ENCODE measurements at places on chromosomes 7 and 10.

GRCh38 chr10:88190123-88190522 is 326.7 kb downstream of the PTEN start:
- no peak for DNase-seq

DNA sequence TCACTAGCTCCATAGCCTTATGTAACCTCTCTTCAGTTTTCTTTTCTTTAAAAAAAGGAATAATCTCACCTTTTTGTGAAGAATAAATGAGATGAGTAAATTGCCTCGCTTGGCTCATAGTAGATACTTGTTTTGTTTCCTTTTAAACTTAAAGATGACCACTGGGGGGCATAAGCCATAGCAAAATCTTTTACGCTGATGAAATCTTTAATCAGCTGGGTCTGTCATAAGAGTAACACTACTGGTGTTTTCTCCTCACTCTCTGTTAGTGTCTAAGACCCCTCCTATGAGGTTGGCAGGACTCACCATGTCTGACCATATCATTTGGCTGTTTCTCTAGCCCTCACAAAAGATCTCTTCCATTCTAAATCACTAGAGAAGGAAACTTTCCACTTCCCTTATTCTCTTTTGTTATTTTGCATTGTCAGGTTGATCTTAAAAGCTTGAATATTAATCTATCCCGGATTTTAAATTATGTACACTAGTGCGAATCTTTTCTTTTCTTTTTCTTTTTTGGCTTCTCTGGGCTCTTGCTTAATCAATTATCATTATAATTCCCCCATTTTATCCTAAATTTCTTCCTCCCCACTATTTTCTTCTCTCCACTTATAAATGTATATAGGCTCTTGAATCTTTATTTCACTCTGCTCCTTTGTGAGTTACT is 12.5 kb downstream of the STAG3 start:
- DNase-seq = peak; percentile 61

DNA sequence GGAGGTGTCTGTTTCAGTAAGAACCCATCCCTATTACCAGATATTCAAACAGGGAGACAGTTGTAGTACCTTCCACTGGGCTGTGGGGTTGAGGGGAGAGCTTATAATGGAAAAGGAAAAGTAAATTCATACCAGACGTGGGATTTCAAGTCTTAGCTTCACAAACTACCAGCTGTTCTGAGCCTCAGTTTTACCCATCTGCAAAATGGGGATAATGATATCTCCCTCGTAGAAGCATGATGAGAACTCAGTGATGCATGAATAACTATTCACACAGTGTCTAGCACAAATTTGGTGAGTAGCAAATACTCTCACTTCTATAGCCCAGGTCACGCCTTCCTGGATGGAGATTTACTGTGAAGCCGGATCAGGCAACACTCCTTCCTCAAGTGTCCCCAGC is 29.1 kb upstream of the IKZF1 start:
- DNase-seq = no peak

DNA sequence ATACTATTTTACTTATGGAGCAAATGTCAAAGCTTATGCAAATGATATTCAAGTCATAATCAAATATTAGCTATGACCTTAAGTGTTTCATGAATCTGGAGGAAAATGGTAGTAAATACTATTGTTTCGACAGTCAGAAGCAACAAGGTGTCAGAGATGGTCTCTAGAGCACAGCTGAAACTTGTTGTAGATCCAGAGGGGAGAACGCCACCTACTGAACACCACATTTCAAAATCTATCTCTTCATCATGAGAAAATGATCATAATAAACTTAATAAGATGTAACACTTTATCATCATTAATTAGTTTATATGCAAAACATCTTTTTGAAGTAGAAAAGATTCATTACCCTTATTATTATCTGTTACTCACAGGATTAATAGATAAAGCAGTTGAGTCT is 418.7 kb downstream of the GATA3 start:
- no peak for DNase-seq

- DNase-seq = no peak
Observed at GRCh38 chr10:130191380-130191779, 55.2 kb downstream of the GLRX3 start.

DNA sequence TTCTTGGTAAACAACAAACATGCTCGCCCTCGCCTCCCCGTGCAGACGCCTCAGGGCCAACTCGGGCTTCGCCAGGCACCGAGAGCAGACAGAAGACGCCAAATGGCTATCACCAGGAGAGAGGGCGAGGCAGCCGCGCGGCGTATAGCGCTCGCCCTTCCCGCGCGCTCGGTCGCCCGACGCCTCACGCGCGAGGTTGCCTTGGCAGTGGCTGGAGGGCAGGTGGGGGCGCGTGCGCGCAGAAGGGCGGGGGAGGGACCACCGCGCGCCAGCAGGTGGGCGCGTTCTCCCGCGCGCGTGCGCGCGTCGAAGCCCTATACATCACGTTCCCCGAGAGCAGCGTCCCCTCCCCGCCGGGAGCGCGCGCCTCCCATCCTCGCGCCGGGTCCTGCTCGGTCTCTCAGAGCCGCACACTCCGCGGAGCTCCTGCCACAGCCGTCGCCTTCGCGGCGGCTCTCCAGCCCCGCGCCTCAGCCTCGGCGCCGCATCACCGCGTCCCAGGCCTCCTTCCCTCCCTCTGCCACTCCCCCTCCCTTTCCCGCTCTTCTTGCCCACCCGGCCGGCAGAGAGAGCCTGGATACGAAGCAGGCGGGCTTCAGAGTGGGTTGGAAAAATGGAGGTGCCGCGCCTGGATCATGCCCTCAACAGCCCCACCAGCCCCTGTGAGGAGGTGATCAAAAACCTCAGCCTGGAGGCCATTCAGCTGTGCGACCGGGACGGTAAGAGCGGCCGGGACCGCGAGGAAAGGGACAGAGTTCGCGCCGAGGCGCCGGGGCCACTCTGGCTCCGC is at the start of gene PHYHIPL:
TSS of gene PHYHIPL (plus strand) at position 403 of the 790 bp plus-strand sequence. CDS start at position 614, 211 bp downstream.
- DNase-seq = peak; percentile 92

- DNase-seq = peak; percentile 43
Observed at GRCh38 chr10:117216611-117217195, 19.4 kb downstream of the KCNK18 start.

DNA sequence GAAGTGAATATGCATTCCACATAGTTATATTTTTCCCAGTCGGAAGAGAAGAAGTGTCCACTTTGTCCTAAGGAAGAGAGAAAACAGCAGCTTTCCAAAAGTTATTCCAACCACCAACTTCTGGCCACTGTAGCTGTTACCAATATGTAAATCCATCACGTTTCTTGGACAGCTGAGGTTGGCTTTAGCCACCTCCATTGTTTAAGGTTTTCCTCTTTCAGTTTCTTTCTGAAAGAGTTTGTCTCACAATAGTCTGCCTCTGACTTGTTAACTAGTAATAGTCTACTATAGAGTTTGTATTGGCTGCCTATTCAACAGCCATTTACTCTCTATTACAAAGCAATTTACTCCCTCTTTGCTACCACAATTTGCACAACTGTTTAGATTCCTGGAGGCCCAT is 457.6 kb upstream of the LRRN3 start:
- no peak for DNase-seq

- DNase-seq = peak; percentile 32
Observed at GRCh38 chr10:119535305-119535704, 7.2 kb downstream of the RGS10 start.

DNA sequence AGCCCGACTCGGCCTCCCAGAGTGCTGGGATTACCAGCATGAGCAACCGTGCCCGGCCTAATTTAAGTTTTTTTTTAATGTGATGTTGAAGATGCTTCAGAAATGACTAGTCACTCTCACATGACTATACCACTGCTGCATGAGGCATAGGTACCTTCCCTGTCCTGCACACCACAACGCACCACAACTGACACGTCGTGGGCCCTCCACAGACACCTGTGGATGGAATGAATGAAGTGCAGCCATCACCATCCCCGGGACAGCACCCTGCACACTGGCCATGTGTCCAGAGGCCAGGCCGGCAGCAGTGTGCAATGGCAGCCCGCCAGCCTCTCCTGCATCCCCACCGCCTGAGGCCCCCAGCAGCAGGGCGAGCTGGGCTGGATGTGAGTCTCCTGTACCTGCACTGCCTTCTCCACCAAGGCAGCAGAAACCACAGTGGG is 55.1 kb downstream of the VOPP1 start:
- DNase-seq = no peak

DNA sequence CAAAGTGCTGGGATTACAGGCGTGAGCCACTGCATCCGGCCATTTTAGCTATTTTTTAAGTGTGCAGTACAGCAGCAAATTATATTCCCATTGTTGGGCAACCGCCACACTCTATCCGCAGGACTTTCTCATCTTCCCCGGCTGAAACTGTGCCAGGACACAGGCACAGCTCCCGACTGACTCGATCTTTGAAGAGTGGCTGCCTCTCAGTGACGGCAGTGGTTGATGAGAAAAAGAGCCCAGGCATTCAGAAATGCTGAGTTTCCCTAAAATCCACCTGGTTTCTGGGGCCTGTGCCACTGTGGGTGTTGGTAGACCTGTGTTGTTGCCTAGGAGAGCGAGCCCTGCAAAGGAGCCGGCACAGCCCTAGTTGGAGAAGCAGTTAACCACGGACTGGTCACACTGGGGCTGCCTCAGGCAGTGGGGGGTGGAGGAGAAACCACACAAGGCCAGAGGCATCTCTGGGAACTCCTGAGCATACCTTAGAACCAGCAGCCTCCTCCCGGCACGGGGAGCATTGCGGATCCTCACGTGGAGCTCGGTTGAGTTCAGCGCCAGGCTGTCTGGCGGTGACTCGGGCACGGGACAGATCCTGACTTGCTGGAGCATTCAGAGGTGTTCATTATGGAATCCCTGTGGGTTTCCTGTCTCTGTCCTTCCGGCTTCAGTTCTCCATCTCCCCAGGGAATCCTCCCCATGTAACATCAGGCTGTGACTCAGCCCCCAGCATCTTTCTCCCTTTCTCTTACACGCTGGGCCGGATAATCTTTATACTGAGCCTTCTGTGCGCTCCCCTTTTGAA is 16.2 kb downstream of the PFKFB3 start:
- no peak for DNase-seq

- DNase-seq = no peak
Observed at GRCh38 chr10:109275960-109276359, 647.4 kb downstream of the XPNPEP1 start.

DNA sequence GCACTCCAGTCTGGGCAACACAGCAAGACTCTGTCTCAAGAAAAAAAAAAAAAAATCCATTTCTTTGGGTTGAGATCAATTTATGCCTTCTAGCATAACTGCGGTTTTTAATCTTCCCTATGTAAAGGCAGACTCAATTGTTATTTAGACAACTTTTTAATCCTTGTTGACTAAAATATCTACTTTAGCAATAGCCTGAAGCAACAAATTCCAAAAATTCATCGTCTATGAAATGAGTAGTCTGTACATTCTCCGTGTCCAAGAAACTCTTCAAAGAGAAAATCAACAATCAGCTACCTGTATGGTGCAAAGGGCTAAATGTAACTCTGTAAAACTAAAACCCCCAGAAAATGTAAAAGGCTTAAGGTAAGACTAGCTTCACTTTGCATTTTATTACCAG is 22.8 kb downstream of the LAMB1 start:
- DNase-seq = no peak

GRCh38 chr10:128241023-128241422 is 114.8 kb upstream of the MKI67 start:
- no peak for DNase-seq

DNA sequence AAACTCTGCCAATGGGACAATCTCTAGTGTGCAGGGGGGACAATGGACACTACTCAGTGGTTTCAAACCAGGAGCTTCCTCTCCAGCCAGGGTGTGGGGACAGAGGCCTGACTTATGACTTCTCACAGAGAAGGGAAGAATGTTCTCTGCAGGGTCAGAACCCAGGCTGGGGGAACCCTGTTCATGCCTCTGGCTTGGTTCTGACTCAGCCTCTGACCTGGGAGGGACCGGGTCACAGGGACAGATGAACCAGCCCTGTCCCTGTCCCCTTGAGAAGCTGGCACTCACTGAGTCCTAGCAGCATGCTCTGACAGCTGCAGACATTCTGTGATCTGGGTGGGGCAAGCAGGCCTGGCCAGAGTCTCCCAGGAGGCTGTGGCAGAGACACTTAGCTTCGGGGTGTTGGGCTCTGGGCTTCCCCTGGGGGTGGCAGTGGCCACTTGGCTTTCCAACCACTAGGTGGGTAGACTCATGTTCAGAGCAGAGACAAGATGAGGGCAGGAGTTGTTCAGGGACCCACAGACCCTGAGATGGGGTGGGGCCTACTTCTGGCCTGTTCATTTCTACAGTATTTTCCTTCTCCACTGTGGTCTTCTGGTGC is 13.6 kb downstream of the TSPAN15 start:
- DNase-seq = no peak

DNA sequence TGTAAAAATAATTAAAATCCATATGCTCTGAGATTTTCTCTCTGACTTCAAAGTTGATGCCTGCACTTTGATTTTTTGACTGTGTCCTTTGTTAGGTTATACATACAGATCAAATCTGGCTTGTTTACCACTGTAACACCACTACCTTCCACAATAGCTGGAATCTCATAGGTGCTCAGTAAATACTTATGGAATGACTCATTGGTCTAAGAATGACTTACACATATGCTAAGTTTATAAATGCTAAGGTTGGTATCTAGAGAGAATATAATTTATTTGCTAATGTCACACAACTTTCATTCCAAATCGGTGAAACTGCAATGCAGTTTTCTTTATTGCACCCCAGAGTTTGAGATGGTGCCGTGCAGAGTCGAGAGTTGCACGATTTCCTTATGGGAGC is 578.5 kb downstream of the SH2D4B start:
- DNase-seq = no peak

GRCh38 chr10:34504534-34504933 is 310.6 kb downstream of the PARD3 start:
- DNase-seq = no peak

DNA sequence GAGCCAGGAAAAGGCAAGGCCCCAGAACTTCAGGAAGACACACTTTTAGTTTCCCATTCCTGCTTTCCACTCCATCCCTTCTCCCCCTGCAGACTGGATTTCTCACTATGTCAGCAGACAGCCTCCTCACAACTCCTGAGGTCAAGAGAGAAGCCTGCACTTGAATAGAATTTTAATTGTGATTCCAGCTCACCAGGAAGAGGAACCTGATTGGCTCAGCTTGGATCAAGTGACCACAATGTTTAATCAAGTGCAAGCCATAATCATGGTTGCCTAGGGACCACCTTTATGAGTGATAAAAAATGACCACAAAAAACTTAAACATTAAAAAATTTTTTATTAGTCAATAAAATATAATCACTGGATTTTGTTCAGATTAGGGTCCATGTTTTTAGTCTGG is 244.7 kb upstream of the RHOBTB1 start:
- no peak for DNase-seq

- DNase-seq = no peak
Observed at GRCh38 chr10:49165821-49166483, 22.2 kb downstream of the TMEM273 start.

DNA sequence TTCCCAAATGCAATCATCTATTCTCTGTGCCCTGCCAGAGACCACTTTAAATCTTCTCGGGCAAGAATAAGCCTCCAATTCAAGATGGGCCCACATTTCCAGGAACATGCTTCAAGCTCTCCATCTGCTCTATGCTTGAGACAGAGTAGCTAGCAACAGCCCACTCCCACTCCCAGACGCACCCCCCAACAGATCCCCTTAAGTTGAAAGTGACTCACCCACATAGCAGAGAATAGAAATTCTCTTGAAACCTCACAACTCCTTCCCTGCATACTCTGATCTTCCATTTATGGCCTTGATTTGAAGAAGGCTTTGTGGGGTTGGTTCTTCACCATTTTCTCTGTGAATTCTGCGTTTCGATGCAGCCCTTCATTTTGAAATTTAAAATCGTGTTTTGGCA is 604.0 kb downstream of the INHBA start:
- DNase-seq = no peak

GRCh38 chr7:73892003-73892999 is 31.3 kb downstream of the TMEM270 start:
- no peak for DNase-seq
